ENCODE measurements at places on chromosomes 1 and 21. TPM values are rescaled to one million over a fixed set of nuclear protein-coding genes. Genes with fewer than 3 reads are reported as not detected.
A peak's percentile ranks its signal among the peaks of the same experiment; 100 is the strongest.

DNA sequence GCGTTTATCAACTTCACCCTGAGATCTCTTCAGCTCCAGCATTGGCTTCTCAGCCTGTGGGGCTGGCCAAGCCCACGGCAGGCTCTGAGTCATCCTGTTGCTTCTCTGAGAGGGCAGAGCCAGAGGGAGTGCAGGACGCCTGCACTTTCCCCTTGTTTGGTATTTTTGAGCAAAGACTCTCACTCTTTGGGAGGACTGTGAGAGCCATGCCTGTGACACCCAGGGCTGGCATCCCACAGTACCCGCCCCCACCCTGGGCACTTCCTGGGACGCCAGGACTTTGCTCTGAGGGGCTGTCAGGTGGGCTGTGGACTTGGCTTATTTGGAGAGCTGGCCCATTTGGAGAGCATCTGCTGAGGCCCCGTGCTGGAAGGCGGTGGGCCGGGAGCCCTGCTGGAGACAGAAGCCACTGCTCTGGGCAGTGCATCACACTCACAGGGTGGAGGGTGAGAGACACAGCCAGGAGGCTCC, 37.4 kb downstream of the VANGL1 start:
- peak; percentile 58 for DNase-seq

Gene C1orf232
- total RNA-seq: not detected

Gene COL16A1
- 110 TPM for total RNA-seq

Gene RIPK4
- total RNA-seq: 34.3 TPM

Gene FAM72D
- 0.49 TPM for total RNA-seq

DNA sequence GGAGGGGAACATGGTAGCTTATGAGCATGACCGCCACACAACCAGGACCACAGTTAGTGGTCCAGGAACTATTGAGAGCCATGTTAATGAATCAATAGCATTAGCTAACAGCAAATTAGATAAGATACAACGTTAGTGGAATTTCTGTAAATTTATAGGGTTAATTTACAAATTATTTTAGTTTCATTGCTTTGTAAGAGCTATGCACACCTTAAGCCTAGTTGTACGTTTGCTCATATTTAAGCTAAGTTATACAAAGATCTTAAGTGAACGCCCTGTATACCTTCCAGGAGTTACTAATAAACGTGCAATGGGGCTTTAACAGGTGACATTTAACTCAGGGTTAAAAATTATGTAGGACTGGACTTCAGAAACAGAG, 749 bp downstream of the EXOSC10 start:
- DNase-seq: no peak

DNA sequence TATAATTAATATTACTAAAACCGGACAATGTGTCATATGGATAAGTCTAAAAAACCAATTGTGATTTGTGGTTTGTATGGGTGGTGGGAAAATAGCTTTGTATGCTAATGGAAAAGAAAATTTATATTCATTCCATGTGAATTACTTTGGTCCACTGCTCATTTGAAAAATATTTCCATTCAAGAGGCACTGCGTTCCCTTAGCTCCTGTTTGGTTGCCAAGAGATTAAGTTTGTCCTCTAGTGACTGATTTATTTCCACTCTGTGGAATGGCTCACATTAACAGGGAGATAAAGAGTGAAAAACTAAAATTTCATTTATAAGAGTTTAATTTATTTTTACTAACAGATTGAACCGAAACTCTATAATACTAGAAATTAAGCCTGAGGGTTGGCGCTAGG, 744.1 kb upstream of the CHRM3 start:
- DNase-seq: no peak

Gene BLACAT1
- 0.16 TPM for total RNA-seq

Gene NUDT4B
- total RNA-seq: not detected

- peak; percentile 37 for DNase-seq
Measured at GRCh38 chr1:30036229-30036547, 687.2 kb downstream of the MATN1 start.

DNA sequence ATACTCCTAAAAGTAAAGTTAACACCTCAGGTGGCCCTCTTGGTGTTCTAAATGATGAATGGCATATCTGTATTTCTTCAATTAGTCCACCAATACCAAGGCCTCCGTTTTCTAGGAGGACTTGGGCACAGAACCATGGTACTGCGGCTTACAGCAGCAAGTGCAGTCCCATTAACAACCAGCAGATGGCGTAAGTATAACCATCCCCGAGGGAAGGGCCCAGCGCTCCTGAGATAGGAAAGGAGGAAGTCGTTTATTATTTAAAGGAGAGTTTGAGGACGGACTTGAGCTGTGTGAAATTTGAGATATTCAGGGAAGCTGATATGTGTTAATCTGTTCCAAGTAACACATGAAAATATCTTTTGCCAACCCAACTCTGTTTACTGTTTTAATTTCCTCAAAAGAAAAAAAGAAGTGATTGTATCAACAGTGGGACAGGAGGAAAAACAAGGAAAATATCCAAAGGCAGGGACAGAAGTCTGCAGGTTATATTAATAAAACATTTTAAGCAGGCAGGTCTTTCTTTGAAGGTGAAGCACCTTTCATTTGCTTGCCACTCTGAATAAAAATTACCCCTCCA, 37.7 kb upstream of the KCNJ15 start:
- DNase-seq: peak; percentile 82

Gene DENND2C
- total RNA-seq: 8.4 TPM

Gene CRB1
- total RNA-seq: 0.18 TPM

Gene GPR3
- total RNA-seq: 0.47 TPM

GRCh38 chr21:31156662-31157061, 118.4 kb upstream of the KRTAP19-8 start:
- DNase-seq: no peak

Gene ROR1
- 6.2 TPM for total RNA-seq

- no peak for DNase-seq
Measured at GRCh38 chr1:65476327-65476726, 55.9 kb downstream of the LEPR start.

GRCh38 chr1:3799976-3800685, 3.8 kb upstream of the LRRC47 start:
- DNase-seq: no peak

GRCh38 chr21:30146558-30147282, 19.9 kb downstream of the CLDN17 start:
- no peak for DNase-seq

DNA sequence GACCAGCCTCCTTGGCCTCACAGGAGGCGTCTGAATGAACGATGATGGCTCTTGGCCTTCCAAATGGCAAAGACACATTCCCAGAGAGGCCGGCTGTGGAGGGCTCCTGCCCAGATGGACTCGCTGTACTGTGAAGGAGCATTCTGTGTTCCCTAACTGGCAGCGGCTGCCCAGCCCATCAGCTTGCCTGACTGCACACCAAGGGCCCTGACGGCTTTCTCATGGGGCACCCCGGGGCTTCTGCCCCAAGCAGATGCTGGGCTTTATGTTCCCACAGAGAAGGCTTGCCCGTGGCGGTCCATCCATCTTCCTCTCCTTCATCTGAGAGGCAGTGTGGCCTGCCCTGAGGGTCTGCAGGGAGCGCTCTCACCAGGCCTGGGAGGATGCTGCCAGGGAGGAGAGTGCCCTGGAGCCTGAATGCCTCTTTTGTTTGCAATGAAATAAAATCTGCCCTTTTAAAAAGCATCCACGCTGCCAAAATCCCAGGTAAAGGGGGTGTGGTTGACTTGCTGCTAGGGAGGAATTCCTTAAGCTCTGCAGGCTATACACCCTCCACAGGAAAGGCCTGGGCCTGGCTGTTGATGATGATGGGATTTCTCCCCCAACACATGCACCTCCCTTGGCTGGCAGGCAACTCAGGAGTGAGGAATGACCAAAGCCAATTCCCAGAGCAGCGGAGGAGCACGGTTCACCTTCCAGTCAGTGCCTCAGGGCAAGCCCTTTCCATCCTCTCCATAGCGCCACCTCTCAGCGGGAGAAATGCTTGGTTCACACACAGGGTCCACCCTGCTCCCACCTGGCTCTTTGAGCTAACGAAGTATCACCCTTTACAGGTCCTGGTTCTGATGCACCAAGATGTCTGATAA, 84.6 kb upstream of the SSX2IP start:
- no peak for DNase-seq

- DNase-seq: no peak
Measured at GRCh38 chr21:33831962-33832659, 83.5 kb downstream of the ATP5PO start.

Measured in ureter (tissue), 1 donor.